Uterus (tissue), 4 donors: ENCODE measurements at places on chromosomes 11 and 22.

- DNase-seq: no peak
These were observed 630.2 kb upstream of the LUZP2 start for GRCh38 chr11:23866641-23867040.

DNA sequence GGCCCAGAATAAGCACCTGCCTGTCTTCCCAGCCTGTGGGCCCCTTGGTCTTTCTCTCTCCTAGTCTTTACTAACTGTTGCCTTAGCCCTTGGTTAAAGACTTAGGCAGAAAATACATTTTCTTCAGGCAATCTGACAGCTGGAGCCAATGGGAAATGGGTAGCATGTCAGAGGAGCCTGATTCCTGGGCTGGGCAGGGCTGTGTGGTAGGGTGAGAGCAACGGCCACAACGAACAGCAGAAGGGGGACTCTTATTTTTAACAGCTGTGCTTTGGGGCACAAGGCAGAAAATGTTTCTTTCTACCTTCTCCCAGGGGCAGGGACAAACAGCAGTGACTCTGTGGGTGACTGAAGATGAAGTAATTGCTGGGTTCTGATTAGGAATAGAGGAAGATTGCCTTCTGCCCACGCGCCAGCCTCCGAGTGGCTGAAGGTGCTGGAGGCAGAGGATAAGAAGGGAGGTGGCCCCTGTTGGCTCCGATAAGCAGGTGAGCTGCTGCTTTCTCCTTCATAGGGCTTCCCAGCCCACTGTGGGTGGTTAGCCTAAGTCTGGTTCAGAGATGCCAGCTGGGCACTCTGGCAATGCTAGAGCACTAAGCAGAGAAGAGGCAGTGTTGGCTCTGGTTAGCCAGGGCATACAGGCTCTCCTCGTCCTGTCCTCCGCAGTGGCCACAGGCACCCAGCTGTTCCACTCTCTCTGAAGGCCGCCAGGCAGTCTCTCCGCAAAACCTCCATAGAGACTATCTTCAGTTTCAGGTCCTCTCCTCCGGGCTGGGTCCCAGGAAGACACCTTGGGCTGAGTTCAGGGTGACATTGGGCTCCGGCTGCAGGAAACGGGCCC, 1.5 kb downstream of the YPEL4 start:
- DNase-seq: no peak

GRCh38 chr11:127130321-127130720, 129.8 kb upstream of the KIRREL3 start:
- no peak for DNase-seq

GRCh38 chr11:64395545-64396078, 36.6 kb downstream of the RPS6KA4 start:
- no peak for DNase-seq

GRCh38 chr11:75388386-75389275, 10.7 kb upstream of the RPS3 start:
- peak; percentile 62 for DNase-seq

DNA sequence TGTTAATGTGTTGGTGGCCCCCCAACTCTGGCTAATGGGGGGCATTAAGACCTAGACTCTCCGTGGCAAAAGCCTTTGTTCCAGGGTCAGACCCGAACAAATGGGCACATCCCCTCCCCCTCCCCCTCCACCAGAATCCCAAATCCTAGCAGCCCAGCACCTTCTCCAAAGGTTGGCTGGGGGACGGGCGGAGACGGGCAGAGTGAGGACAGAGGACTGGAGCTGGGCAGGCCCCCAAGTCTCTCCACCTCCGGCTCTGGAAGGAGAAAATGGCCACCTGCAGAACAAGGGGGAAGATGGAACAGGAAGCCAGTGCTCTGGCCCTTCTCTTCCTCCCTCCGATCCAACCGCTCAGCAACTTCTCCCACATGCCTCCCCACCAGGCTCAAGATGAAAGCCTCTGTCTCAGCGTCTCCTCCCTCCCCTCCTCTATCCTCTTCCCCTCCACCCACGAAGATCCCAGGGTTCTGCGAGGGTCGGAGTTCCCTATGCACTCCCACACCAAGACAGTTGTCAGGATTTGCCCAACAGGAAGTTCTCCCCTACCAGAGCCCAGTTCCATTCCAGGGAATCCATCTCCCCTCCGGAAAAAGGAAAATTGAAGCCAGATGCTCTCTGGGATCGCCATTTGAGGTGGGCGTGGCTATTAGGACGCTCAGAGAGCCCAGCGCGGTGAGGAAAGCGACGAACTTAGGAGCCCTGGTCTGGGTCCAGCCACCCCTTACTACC, 20.1 kb downstream of the ADA2 start:
- DNase-seq: peak; percentile 36

- DNase-seq: no peak
These were observed 65.7 kb upstream of the NUP50 start for GRCh38 chr22:45098056-45098455.

- no peak for DNase-seq
These were observed 597.1 kb downstream of the BUD13 start for GRCh38 chr11:116175707-116176106.

DNA sequence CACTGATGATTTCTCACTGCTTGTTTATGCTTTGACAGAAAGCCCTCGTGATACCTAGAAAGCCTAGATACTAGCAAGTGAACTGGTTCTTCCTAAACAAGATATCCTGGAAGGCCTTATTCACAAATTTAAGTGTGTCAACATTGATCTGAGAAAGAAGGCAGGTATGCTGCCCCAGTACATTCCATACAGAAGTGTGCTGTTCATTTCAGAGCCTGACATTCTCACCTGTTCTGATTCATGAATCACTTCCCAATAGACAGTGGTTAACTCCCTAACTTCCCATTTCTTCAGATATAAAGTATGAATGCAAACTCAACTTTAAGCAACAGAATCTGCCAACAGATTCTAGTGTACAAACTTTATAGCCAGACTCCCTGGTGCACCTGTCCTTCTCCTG, 15.5 kb upstream of the RASSF10 start:
- no peak for DNase-seq

DNA sequence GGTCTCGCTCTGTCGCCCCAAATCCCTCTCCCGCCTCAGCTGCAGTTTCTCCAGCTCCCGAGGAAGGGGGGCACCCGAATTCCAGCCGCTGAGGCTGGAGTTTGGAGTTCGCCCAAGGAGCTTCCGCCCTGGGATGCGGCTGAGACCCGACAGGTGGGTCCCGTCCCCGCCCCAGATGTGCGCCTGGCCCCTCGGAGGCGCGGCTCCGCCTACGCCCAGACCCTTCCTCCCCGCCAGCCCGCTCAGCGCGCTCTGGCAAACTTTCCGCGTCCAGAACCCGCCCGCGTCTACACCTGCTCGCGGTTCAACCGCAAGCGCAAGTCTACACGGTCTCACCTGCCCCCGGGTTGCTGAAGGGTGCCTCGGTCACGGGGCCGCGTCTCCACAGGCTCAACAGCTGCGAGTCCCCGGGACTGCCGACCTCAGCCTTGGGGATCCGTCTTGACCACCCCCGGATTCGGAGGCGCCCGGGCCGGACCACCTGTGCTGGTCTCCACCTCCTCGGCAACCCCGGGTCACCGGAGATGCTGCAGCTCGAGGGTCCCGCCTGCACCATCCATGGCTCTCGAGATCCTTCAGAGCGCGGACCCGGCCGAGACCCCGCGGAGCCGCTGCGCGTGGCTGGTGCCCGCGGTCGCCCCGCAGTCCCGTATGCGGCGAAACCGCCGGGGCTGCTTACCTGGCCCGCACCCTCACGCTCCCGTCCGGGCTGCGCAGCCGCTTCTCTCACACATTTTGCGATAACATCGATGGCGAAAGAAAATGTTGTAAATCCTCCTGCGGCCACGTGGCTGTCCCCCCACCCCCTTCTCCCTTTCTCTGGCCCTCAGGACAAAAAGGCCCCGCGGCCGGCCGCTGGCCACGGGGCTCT, 63.6 kb downstream of the NFAM1 start:
- DNase-seq: no peak

DNA sequence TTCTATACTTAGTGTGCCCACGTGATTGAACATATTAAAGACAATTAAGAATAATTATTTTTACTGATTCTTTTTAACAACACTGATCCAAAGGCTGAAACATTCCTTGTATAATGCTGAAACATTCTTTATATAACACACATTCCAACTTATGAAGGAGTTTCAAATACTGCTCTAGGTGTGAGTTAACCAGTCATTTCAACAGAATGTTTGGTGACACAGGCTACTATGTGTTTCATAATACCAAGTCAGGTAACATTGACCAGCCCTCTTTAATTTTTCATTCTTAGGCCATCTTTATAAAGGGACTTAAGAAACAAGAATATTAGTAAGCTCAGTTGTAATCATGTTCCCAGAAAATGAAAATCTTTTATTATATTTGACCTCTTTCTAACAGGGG, 136.6 kb downstream of the ELP4 start:
- DNase-seq: no peak

DNA sequence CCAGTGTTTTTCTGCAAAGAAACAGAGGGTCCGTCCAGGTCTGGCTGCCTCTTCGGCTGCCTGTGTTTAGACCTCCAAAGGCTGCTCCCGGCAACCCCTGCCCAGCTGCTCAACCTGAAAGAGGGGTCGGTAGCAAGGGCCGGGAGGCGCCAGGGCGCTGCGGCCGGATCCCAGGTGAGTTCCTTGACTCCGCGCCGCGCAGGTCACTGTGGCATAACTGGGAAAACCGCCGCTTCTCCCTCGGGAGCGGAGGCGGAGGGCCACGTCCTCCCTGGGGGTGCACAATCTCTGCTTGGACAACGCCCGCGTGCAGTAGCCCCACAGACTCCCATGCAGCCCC, 1.0 kb upstream of the BRSK2 start:
- DNase-seq: no peak

GRCh38 chr11:64674774-64675173, 48.2 kb downstream of the NRXN2 start:
- DNase-seq: no peak

GRCh38 chr11:34480314-34480713, 33.3 kb downstream of the ELF5 start:
- no peak for DNase-seq

DNA sequence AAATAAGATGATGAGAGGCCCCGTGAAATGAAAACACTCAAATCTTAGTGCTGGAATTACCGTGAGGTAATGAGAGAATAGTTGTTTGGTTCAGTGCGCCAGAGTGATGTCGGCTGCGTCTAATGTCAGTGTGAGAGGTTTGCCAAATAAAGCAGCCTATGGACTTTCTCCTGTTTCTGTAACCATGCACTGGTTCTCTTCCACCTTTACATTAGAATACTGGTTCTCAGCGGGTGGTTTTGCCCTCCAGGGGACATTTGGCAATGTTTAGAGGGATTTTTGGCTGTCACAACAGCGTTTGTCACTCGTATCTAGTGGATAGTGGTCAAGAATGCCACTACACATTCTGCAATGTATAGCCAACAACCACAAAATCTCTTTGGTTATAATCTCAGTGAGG, 1.1 kb downstream of the OOSP4B start:
- DNase-seq: no peak

GRCh38 chr11:100592619-100593260, 94.3 kb upstream of the ARHGAP42 start:
- no peak for DNase-seq

DNA sequence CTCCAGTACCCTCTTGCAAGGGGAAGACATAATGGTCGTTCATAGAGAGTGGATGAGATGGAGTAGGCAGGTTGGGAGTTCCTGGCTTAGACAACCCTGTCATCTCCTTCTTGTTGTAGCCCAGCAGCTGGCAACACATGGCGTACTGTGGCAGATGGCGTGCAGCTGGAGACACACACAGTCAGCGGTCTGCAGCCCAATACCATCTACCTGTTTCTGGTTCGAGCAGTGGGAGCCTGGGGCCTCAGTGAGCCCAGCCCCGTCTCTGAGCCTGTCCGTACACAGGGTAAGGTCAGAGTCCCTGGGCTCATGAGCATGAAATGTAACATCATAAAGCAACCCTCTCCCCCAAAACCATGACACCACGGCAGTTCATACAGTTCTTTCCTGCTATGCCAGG, 8.7 kb downstream of the ROBO3 start:
- no peak for DNase-seq

DNA sequence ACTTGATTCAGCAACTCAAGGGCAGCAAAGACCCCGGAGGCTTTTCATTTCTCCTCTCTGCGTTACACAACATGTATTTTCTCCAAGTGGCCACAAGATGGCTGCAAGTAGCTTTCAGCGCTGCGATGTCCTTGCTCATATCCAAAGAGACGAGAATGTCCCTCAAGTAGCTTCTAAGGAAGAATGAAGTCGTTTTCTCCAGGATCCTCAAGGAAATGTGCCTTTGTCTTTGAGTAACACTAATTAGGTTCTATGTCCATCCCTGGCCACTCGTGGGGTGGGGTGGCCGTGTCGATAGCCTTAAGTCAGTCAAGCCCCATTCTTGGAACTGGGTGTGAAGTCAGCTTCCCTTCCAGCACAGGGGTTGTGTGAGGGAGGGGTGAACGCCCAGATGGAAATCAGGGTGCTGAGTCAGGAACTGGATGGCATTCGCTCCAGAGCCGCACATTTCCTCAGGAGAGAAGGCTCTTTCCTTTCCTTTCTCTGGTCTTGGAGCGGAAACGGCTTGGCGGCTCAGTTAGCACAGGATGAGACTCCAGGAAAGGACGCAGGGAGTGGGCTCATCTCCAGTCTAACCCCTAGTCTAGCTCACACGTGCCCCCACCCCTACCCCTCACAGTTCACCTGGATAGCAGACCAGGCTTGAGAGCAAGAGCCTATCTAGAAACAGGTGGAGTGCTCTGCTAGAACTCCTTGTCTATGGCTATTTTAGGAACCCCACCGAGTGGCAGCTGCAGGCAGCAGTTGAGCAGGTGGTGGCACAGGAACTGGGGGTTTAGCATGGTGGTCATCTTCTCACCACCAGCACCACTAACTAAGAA, 44.3 kb downstream of the NNMT start:
- DNase-seq: peak; percentile 54

DNA sequence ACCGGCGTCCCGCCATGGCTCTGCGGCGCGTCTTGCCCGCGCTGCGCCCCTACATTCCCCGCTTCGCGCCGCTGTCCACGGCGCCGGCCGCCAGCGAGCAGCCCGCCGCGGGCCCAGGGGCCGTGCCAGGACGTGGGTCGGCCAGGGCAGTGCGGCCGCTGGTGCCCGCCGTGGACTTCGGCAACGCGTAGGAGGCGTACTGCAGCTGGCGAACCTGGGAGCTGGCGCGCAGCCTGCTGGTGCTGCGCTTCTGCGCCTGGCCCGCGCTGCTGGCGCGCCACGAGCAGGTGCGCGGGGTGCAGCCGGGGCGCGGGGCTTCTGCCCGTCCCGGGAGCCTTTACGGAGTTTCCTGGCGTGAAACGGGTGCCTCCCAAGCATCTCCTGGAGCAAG, 20.1 kb downstream of the DGCR6L start:
- DNase-seq: no peak

DNA sequence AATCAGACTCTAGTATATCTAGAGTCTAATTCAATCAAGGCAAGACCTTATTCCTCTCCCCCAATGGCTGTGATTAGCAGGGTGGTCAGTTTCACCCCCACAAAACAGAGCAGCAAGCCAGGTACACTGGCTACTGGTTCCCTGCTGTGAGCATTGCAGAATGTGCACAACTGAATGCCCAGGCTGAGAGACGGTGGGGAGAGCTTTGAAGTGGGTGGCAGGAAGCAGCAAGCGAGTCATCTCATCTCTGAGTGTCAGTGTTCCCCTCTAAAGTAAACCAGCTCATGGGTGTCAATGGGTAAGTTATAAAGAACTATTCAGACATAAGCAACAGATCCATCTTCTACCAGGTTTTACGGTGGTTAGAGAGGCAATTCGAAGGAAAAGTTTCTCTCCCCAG, 37.6 kb downstream of the GAB4 start:
- no peak for DNase-seq

GRCh38 chr22:37230673-37231405, 13.2 kb downstream of the RAC2 start:
- DNase-seq: no peak
